Fibroblast of villous mesenchyme (primary cell): ENCODE measurements at places on chromosomes 13 and 19. TPM values are rescaled to one million over a fixed set of nuclear protein-coding genes. Genes with fewer than 3 reads are reported as not detected.

- DNase-seq = no peak
These were observed 15.2 kb upstream of the ZNF543 start for GRCh38 chr19:57305056-57305455.

DNA sequence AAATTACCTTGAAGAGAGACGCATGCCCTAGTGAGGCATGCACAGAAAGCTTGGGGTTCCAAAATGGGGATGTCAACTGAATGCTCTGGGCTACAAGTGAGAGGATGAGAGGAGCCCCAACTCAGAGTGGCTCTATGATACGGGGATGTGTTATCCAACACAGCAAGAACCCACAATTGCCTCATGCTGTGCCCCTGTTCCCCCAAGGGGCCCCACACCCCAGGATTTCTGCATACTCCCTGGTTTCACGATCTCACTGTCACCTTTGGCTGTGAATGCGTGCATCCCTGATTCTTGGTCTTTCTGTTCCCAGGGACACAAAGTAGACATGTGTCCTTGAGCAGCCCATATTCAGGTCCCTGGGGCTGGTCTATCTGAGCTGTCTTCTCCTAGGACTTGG, 29.3 kb downstream of the WDR88 start:
- no peak for DNase-seq

- no peak for DNase-seq
These were observed 56.4 kb upstream of the MRI1 start for GRCh38 chr19:13707915-13708314.

Gene SWSAP1
- 0.86 and 1.3 TPM in 2 replicates for total RNA-seq
